Cerebellar nuclear complex (tissue), 1 donor: ENCODE measurements at places on chromosomes 1 and 21.

- no peak for DNase-seq
Measured at GRCh38 chr1:5796028-5796427, 196.2 kb downstream of the NPHP4 start.

DNA sequence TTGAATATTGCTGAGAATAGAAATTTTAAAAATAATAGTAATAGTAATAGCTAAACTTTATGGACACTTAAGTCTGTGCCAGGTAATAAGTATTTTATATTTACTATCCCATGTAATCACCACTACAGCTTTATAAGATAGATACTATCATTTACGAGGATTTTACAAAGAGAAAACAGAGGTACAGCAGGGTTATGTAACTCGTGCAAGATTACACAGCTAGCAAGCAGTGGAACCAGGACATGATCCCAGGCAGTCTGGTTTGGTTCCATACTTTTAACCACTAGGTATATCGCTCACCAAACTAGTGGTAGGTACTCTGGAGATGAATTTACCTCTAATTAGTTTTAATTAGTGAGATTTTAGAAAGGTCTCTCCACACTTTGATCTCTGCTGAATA, 42.5 kb downstream of the SPAG17 start:
- no peak for DNase-seq

GRCh38 chr1:84642774-84643173, 47.5 kb downstream of the SSX2IP start:
- no peak for DNase-seq

DNA sequence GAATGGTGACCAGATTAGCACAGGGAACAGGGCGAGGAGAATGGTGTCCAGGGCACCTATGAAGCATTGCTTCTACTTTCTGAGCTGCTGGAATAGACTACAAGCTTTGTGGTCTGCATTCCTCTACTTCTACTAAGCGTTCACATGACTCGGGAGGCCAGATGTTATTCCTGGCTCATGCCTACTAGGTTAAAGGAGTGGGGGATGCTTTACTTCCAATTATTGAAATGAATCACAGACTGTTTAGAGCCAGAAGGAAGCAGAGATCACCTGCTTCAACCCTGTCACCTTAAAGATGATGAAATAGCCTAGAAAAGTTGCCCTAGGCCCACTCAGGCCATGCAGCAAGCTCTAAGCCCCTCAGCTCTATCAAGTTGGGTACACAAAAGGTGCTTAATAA, 633.5 kb downstream of the KIF26B start:
- no peak for DNase-seq

DNA sequence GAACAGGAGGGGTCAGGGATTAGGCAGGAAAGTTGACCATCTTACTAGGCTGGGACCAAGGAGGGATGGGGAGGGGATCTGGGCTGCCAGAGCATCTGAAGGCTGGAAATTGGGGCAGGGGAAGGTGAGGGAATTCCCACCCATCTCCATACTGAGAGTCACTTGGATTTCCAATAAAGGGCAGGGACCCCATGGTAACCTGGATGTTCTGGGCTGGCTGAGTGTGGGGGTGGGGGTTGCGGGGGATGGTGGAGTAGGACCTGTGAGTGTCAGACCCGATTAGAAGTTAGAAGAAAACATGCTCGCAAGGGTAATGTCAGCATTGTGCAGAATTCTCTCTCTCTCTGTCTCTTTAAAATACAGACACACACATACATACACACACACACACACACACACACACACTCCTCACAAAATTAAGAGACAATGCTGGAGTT, 40.0 kb upstream of the EPS15 start:
- DNase-seq = no peak
